ENCODE measurements at places on chromosomes 5 and 9.

DNA sequence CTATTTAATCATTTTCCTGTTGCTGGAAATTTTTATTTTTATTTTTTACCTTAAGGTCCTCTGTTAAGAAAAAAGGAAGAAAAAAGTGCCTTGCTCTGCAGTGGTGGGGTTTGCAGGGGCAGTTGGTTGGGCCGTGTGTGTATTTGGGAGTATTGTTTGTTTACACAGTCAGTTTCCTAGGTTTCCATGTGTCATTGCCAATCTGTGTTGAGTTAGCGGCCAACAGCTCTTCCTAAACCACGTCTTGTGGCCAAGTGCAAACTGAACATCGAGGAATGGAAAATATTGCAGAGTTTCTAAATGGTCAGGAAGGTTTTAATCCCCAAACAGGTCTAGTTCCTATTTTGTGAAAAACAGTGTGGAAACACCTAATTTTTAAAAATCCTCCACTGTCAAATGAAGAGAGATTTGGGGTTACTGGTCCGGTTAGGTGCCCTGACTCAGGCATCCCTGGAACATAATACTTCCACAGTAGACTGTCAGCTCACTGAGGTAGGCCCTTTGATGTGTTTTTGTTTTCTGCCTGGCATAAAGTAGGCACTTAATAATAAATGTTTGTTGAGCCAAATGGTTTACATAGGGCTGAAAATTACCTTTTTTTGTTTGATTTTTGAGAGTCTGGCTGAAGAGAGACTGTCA lies 37.0 kb downstream of the MAMDC2 start:
- no peak for DNase-seq

GRCh38 chr9:121376214-121376830 lies 6.3 kb upstream of the STOM start:
- no peak for DNase-seq

GRCh38 chr5:17441351-17441750 lies 56.7 kb upstream of the TAF11L2 start:
- DNase-seq, result no peak

GRCh38 chr5:180540050-180540694 lies 46.0 kb downstream of the CNOT6 start:
- DNase-seq, result no peak

- no peak for DNase-seq
These were observed 8.6 kb upstream of the MUSK start for GRCh38 chr9:110659891-110660541.

- no peak for DNase-seq
These were observed 196.7 kb downstream of the WDR70 start for GRCh38 chr5:37575541-37576489.

DNA sequence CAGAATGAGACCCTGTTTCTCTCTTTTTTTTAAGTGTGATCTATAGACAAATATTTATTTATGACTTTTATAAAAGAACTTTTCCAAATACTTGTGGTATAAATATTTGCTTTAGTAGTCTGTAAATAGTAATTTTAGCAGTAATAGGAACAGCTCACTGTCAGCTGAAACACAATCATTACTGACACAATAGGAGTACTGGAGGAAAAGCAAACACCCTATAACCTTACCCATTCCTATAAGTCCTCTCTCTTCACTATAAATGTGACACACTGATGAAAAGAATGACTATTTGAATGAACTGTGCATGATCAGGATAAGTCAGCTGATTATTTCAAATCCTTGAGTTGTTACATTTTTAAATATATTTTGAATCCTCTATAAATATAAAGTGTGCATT lies 72.4 kb downstream of the CDH12 start:
- DNase-seq, result no peak

GRCh38 chr9:83472764-83473163 lies 65.4 kb downstream of the FRMD3 start:
- no peak for DNase-seq

- no peak for DNase-seq
These were observed 26.9 kb downstream of the FNIP1 start for GRCh38 chr5:131769961-131770360.

DNA sequence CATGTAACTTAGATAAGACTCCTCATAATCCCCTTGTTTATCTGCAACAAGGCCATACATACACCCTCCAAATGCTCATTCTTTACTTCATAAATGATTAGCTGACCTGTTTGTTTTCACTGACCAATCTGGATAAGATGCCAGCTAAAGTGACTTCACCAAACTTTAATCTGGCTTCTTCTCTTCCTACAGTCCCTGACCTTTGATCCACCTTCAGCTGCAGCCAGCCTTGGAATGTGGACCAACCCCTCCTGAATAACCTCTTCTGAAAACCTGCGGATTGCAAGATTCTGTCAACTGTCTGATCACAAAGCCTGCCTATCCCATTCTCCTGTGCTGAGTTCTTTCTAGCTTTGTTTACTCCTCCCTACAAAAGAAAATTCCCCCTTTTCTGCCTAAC lies 476.8 kb downstream of the LRRC70 start:
- DNase-seq, result no peak

GRCh38 chr5:125835293-125836172 lies 587.7 kb upstream of the GRAMD2B start:
- no peak for DNase-seq

- DNase-seq, result no peak
These were observed 22.0 kb downstream of the DDX31 start for GRCh38 chr9:132647806-132648205.

GRCh38 chr5:139852696-139853095 lies 57.1 kb downstream of the PSD2 start:
- DNase-seq, result no peak

- no peak for DNase-seq
These were observed 85.8 kb downstream of the FAM114A2 start for GRCh38 chr5:153952893-153953292.

DNA sequence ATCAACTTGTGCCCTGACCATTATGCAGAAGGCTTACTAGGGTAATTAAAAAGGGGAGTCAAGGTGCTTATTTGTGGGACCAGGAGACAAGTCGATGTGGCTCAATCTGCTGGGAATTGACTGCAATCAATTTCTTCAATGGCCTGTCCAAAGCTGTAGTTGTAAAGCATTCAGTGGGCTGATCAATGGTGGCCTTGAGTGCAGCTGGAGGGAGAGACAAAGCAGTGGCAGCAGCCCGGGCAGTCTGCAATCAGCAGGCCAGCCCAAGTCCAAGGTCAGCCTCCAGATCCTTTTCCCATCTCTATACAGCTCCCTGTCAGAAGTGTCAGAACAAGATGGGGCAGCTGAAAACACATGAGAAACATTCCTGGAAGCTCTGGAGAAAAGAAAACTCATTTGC lies 51.0 kb upstream of the BRINP1 start:
- DNase-seq, result no peak

- no peak for DNase-seq
These were observed 96.4 kb upstream of the IL12B start for GRCh38 chr5:159426694-159427093.

DNA sequence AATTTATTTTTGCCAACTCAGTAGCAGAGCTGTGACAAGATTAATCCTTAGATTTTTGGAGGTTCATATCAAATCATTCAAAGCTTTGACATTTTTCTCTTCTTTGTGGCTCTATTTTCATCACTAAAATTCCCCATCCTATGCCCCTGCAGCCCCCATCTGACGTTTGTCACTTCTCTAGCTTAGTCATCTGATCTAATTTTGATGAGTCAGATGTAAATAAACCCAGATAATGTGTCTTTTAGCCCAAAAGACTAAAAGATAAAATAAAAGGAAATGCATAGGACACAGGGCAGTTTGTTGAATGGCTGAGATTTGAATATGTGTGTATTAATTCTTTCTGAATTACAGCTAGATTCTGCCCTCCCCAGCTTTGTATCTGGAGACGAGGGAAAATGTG lies 897 bp upstream of the HSPB3 start:
- DNase-seq, result no peak

GRCh38 chr5:7500256-7500655 lies 104.3 kb downstream of the ADCY2 start:
- DNase-seq, result no peak

- DNase-seq, result no peak
These were observed 10.2 kb upstream of the LCP2 start for GRCh38 chr5:170307575-170308465.

GRCh38 chr5:158344376-158344775 lies 485.4 kb upstream of the CLINT1 start:
- DNase-seq, result no peak

- DNase-seq, result no peak
These were observed 178.3 kb downstream of the MRPS30 start for GRCh38 chr5:44987026-44987425.

DNA sequence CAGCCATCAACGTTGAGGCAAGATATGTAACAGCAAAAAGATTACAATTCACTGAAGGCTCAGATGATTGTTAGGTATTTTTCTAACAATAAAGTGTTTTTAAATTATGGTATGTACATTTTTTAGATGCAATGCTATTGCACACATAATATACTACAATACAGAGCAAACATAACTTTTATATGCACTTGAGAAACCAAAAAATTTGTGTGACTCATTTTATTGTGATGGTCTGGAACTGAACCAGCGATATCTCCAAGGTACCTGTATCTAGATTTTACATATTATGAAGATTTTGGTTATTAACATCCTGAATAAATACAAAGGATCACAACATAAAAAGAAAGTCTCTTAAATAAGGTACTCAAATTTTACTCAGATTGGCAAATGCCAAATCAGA lies 41.3 kb downstream of the TBCA start:
- no peak for DNase-seq

DNA sequence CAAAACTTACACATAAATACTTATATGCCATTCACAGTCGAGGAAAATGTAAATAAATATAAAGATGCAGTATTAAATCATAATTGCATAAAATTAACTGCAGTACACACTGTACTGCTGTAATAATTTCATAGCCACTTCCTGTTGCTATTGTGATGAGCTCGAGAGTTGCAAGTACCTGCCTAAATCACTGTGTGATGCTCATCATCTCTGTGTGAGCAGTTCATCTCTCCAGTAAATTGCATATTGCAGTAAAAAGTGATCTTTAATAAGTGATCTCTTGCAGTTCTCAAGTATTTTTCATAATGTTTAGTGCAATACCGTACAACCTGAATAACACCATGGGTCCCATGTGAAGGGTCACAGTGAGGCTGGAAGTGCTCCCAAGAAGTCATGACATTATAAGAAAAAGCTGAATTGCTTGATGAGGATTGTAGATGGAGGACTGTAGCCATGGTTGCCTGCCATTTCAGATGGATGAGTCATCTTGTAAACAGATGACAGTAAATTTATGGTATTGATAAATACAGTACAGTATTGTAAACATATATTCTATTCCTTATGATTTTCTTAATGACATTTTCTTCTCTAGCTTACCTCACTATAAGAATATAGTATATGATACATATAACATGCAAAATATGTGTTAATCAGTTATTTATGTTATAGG lies 34.9 kb downstream of the SYK start:
- no peak for DNase-seq

- DNase-seq, result no peak
These were observed 283.1 kb downstream of the EFNA5 start for GRCh38 chr5:107387526-107388140.

DNA sequence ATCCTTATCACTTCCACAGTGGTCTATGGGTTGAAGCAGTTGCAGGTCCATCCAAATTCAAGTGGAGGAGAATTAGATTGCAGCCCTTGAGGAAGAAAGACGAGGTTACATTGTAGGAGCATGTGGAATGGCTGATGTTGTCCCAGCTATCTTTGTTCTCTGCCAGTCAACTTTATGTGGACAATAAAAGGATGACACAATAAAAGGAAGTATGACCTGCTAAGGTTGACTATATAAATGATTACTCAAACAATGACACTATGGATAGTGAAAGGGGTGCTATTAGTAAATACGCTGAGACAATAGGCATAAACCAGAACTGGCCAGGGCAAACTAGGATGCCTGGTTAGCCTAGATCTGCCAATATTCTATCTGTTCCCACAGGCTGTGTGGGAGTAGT lies 12.8 kb upstream of the ZNF618 start:
- DNase-seq, result no peak

DNA sequence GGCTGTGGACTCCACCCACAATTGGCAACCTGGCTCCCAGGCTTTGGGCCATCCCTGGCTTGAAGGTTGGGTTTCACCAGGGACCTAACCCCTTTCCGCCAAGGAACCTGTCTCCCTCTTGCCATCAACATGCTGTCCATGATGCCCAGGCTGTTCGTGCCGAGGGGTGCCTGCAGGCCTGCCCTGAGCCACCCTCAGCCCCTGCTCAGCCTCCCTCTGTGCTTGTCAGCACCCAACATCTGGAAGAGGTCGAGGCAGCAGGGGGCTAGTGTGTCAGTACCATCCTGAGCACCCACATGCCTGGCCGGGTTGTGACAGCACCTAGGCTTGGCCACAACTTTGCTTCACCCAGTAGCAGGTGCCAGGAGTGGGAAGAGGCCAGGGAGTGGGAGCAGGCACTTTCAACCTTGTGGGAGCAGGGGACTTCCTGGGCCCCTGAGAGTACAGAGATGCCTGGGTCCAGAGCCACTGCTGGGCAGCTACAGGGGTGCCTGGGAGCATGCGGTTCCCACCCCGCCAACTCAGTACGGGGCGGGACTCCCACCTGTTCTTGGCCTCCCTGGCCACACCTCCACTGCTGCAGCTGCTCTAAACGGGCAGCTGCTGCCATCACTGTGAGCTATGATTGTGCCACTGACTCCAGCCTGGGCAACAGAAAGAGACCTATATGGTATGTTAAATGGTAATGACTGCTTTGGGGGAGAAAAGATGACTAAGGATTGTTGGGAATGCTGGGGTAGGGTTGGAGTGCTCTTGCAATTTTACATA lies 6.3 kb downstream of the PDCD1LG2 start:
- DNase-seq, result no peak

DNA sequence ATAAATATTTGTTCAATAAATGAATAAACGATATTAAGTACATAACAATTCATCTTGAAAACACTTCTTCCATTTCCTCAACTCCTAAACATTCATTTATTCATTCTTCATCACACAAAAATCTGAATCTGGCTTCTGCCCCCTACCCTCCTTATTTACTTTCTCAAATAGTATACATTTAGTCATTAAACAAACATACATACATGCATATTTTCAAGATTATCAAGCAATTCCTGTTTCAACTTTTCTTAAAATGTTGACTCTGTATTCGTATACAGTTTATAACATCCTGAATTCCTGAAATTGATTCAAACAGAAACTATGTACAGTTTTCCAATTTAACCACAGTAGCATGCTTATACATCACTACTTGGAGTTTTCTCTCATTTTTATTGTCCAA lies 129.0 kb downstream of the MUSK start:
- DNase-seq, result no peak

- no peak for DNase-seq
These were observed 12.4 kb downstream of the SMAD5 start for GRCh38 chr5:136145030-136145429.

- DNase-seq, result no peak
These were observed 48.9 kb downstream of the GNAQ start for GRCh38 chr9:77982581-77983319.

GRCh38 chr9:129323999-129324553 lies 146.0 kb upstream of the IER5L start:
- no peak for DNase-seq
